NCI-H2227 treated with DMSO at 0.1 percent for 48 hours (cell line): ENCODE measurements at places on chromosomes 6 and 20.
A peak's percentile ranks its signal among the peaks of the same experiment; 100 is the strongest.

DNA sequence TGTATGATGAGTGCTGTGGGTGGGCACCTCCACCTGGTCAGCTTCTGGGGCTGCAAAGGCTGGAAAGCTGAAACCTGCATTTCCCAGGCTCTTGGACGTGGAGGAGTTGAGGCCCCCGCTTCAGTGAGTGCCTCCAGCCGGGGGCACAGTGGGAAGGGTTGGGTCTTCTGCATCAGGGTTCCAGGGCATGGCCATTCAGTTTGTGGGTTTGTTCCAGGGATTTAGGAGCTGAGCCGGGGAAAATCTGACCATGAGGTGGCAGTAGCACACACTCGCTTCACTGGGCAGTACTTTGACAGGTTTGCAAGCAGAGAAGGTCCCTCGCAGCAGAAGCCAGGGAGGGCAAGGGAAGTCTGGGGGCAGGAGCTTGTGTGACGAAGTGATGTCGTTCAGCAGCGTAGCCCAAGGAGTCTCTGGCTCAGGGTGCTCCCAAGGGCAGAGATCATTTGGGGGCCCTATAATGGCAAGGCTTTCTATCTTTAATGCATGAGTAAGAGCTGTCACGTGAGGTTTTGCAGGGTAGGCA, 69.5 kb upstream of the SULF2 start:
- DNase-seq, result no peak

DNA sequence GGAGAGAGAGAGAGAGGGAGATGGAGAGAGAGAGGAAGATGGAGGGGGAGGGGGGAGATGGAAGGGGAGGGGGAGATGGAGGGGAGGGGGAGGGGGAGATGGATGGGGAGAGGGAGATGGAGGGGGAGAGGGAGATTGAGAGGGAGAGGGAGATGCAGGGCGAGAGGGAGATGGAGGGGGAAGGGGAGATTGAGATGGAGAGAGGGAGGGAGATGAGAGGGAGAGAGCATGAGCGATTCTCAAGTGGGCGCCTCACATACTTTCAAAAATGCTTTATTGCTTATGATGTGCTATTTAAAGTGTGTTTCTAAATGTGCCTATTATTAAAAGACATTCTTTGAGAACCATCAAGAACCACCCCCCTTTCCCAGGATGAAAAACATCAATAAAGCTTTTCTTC, 43.7 kb upstream of the DACT2 start:
- no peak for DNase-seq

GRCh38 chr6:7673063-7673536, 52.8 kb upstream of the BMP6 start:
- DNase-seq, result no peak

- no peak for DNase-seq
Measured at GRCh38 chr6:12967686-12968085, 251.1 kb downstream of the PHACTR1 start.

- no peak for DNase-seq
Measured at GRCh38 chr6:3756546-3756945, 5.0 kb upstream of the PXDC1 start.

GRCh38 chr20:35238170-35238569, 11.7 kb downstream of the MMP24 start:
- no peak for DNase-seq

- no peak for DNase-seq
Measured at GRCh38 chr20:40512591-40512990, 176.4 kb downstream of the MAFB start.

GRCh38 chr6:54574671-54575070, 266.4 kb downstream of the TINAG start:
- DNase-seq, result no peak

DNA sequence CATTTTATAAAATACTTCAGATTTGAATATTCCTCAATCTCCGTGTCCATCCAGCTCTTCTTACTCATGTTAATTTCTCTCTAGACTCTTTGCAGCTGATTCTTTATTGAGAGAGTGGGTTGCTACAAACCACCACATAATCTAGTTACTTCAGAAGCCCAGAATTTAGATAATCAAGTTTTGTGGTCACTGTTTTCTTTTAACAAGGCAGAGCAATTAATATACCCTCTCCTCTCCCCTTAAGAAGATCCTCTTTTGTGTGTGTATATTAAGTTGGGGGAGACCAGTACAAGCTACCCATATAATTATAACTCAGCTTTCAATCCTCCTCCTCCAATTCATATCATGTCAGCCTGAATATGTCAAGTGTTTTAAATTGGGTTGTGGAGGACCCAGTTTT, 95.1 kb downstream of the IRAK1BP1 start:
- DNase-seq, result no peak

GRCh38 chr20:13140775-13141174, 80.3 kb upstream of the ISM1 start:
- DNase-seq, result no peak

DNA sequence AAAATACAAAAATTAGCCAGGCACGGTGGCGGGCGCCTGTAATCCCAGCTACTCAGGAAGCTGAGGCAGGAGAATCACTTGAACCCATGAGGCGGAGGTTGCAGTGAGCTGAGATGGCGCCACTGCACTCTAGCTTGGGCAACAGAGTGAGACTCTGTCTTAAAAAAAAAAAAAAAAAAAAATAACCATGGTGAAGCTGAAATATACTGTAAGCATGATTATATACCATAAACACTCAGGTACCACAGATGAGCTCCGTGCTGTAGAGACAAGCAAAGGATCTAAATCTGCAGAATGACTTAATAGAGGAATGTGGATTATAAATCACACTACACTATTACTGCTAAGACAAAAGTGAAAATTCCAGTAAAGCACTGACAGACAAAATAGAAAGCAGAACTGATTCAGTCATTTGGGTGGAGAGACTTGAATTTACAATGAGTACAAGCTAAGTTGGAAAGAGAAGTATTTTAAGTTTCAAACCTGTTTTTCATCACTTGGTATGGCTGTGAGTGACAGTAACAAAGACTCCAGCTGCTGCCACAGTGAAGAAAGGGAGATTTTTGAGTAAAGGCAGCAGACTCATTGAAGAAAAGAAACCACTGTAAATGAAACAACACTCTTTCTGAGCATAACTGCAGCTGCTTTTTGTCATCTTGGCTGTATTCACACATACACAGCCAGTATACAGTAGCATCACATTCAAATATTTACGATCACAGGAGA, 322.1 kb downstream of the RNGTT start:
- DNase-seq, result no peak

GRCh38 chr6:170271771-170272314, 19.0 kb downstream of the DLL1 start:
- DNase-seq, result no peak

DNA sequence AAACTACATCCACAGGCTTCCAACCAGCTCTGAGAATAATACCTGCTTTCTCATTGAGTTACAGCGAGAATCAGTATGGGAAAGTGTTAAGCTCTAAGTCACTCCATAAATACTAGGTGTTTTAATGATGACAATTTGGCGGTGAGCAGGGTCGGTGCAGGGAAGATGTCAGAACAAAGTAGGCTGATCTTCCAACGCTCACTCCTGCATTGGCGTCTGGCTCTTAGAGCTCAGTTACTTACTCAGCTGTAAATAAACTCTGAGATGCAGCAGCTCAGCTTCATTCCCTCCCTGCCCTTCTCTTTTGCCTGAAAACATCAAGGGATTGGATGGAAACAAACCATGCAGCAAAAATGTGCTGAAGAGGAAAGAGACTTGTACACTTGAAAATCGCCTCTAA, 102.5 kb upstream of the SPACA1 start:
- DNase-seq, result peak; percentile 31

DNA sequence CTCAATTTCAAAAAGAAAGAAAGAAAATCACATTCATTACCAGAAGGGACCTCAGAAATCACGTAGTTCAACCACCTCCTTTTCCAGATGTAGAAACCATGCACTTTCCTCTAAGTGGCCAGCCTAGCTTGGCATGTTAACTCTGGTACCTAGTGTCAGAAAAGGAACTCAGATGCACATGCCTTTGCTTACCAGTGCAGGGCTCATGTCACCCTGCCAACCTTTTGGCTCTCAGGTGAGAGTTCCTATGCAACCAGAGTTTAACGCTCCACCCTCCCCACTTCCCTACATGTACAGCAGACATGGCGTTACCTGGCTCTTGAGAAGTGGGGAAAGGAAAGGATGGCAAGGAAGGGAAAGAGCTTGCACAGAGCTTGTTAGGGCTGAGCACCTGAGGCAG, 16.3 kb upstream of the IL17F start:
- DNase-seq, result no peak

DNA sequence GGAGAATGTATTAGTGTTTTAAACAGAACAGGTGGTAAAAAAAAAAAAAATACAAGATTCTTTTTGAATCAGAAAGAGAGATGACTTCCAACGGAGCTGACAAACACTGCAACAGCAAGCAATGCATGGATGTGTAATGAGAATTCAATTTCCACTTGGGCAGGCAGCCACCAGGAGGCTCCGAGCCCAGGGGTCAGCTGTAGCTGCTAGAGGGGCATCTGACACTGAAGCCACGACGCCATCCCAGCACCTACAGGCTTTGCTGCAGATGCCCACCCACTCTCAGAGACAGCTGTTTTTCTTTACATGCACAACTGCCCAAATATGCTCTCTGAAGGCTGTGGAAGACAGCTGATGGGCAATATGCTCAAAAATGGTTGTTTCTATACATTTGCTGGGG, 75.4 kb downstream of the ELOVL5 start:
- DNase-seq, result no peak

DNA sequence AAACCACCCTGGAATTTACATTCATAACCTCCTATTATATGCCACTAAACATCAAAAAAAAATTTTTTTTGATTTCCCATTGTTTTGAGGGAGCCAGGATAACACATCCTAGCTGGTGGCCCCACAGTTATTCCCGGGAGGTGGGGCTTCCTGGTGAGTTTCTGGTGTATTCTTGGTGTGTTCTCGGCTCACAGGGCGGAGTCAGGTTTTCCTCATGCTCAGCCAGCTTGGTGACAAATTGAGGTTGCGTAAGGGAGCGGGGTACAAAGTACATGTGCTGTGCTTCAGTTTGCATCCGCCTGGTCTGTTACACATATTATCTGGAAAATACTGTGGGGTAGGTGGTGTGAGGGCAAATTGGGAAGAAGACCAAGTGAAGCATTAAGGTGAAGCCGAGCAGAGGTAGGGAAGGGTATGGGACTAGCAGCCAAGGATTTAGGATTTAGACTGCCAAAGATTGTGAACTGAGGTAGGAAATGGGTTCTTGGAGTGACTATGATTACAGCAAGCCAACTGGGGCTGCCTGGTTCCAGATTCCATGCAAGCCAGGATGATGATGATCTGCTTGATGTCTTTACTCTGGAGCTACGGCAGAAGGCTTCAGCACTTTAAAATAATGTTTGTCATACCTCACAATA, 46.2 kb upstream of the EEF1A1 start:
- DNase-seq, result no peak

DNA sequence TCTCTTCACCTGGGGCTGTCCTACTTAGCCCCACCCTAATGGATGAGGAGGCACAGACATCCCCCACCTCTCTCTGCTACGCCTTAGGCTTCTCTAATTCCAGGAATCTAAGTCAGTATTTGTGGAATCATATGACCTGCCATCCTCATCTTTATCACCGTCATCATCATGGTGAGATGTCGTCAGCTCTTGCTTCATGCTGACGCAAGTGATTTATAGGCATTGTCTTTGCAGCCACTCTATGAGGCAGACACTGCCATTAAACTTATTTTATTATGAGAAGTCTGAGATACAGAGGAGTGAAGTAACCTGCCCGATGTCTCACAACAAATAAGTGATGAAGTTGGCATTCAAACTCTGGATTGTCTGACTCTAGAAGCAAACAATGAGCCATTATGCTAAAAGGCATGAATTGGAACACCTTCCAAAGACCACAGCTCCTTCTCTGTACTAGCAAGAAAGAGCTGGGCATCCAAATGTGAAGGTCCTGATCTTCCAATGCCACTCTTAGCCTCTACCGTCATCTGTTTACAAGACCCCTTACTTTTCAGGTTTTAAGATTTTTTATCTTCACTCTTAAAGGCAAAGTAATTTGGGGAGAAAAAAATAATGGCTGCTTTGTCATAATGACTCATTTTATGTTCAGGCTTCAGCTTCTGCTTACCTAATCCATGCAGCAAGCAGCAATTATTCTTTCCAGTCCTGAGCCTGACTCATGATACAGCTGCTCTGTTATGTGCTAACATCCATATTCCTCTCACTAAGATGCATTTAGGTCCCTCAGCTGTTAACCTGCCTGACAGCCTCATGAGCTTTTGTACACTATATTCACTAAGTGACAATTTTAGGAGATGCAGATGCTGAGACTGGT, 113.7 kb upstream of the BCLAF1 start:
- DNase-seq, result peak; percentile 28

- DNase-seq, result no peak
Measured at GRCh38 chr6:10695086-10695657, 400 bp downstream of the PAK1IP1 start.

DNA sequence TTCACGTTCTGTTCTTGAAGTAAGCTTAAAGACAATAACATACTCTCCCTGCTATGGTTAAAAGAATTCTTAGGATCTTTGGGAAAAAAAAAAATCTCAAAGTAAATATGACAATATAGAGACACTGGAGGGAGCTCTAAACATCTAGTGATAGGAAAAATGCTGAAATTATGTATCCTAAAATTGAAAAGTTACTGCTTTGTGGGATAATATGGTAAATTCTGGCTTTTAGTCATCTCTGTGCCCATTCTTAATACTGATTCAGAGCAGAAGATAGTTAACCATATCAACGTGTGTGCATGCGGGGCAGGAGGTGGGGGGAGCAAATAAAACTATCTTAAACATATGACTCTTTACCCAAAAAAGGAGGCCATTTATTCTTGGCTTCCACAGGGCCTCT, 165.4 kb downstream of the GMPR start:
- no peak for DNase-seq

DNA sequence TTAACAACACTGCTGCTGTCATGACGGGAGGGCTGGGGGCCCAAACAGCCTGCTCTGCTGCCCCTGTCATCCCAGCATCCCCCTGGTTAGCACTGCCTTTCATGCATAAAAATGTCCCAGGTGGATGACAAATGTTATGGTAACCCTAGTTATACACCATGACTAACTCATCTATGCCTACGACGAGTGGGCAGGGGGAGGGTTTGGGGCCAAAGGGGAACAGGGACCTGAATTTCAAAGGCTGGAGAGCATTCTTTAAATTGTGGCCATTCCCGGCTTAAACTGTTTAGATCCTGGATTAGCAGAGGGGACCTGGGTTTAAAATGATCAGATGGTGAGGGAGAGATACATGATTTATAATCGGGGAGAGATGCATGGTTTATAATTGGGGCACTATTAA, 24.4 kb downstream of the GNAS-AS1 start:
- no peak for DNase-seq

DNA sequence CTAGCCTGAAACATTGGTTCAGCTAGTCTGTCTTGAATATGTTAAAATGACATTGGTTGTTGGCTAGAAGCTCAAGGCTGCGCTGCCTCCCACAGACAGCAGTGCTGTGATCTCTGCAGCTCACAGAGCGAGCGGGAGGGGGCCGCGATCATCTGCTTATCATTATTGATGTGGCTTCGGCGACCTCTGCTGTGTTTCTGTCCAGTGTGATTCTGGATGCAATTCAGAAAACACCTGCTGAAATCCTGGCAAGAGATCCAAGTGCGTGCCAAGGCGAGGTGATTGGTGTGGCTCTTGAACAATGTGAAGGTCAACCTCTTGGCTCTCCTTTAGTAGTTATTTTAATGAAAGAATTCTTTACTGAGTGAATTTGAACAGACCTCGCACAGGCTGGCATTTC, 142.3 kb upstream of the SASH1 start:
- peak; percentile 6 for DNase-seq

GRCh38 chr20:15316556-15316955, 979.1 kb upstream of the FLRT3 start:
- DNase-seq, result no peak
